NCI-H2081 treated with DMSO at 0.1 percent for 48 hours (cell line): ENCODE measurements at places on chromosomes 3 and 15.

- DNase-seq, result no peak
Observed at GRCh38 chr3:137171834-137172603, 214.2 kb downstream of the IL20RB start.

- no peak for DNase-seq
Observed at GRCh38 chr15:33443708-33444107, 132.9 kb downstream of the RYR3 start.

- DNase-seq, result no peak
Observed at GRCh38 chr3:192892981-192893700, 24.5 kb downstream of the MB21D2 start.

DNA sequence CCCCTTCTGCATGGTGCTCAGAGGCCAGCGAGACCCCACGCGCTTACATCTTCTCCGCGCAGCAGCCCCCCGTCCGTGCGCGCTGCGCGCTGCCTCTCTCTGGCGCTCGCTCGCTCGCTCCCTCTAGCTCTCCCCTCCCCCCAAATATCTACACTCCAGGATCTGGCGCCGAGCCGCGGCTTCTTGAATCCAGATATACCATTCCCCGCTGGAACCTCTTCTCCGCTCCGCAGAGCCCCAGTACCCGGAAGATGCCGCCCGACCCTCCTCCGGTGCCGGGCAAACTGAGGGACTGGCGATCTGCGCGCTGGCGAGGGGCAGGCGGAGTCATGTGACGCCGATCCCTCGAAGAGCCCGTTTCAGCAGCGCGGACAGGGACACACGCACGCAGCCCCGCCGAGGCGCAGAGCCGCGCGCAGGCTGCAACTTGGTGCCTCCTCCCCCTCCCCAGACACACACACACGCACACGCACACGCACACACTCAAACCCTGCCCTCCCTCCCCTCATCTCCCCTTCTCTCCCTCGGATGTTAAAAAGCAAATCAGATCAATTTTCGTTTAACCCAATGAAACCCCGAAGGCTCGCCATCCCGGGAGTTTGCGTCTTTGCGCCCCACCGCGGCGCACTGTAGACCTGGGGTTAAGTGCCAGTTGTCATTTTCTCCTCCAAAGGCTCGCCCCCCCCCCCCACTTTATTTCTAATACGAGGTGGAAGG is at the start of gene RASGRF1:
TSS of gene RASGRF1 (minus strand) at position 294 of the 717 bp plus-strand sequence. CDS start at position 12, 282 bp downstream.
- DNase-seq, result no peak

DNA sequence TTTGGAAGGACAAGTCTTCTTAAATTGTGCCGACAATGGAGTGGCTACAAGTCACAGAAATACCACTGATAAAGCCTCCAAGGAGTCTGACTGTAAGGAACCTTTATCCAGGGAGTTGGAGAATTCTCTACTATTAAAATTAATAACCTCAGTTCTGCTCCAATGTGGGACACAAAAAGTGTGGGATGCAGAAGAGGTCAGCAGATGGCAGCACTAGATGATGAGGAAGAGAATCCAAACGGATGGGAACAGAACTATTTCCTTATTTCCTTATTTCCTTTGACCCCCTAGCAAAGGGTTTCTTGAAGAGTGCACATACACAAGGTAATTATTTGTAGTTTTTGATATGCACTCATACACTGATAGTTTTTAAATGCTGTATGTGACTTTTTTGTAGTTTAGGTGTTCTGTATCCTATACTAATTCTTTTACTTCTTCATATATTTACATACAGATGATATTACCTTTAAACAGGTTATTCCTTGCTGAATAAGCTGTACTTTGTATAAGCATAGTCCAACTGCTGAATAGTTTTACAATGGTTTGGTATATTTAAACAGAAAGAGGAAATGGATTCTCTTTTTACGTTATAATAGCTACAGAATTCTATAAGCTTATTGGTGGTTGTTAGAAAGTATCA is 25.6 kb upstream of the NLGN1 start:
- DNase-seq, result no peak

- no peak for DNase-seq
Observed at GRCh38 chr3:107819656-107820055, 271.2 kb downstream of the CD47 start.

GRCh38 chr3:41330465-41330864 is 131.2 kb downstream of the CTNNB1 start:
- DNase-seq, result no peak

DNA sequence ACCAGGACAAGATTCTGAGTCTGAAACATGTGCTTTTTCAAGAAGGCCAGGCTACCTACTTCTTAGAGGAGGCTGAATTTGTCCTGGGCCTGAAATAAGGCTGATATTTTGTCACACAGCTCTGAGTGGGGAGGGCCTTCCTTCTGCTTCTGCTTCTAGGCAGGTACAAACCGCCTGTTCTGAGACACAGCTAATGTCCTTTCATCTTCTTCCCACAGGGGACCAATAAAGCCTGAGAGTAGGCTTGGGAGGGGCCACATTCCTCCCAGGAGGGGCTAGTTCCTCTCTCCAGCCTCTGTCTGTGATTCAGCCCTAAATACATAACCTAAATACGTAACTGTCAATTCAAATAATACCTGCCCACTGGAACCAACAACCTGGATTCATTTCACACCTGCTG is 34.8 kb downstream of the CRYGS start:
- no peak for DNase-seq

DNA sequence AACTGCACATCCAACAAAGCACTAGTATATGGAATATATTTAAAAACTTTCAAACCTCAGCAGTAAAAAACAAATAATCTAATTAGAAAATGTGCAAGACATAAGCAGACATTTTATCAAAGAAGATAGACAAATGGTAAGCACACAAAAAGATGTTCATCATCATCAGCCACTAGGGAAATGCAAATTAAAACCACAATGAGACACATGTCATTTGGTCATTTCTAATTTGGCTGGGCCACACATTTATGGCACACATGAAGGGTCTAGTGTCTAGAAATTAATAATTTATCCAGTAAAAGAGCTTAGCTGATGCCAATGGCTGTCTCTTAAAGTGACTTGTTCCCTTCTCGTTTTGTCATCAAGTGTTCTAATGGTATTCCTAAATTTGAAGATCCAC is 45.8 kb downstream of the ARHGAP31 start:
- no peak for DNase-seq

GRCh38 chr3:189133768-189134167 is 38.0 kb upstream of the TPRG1 start:
- no peak for DNase-seq

DNA sequence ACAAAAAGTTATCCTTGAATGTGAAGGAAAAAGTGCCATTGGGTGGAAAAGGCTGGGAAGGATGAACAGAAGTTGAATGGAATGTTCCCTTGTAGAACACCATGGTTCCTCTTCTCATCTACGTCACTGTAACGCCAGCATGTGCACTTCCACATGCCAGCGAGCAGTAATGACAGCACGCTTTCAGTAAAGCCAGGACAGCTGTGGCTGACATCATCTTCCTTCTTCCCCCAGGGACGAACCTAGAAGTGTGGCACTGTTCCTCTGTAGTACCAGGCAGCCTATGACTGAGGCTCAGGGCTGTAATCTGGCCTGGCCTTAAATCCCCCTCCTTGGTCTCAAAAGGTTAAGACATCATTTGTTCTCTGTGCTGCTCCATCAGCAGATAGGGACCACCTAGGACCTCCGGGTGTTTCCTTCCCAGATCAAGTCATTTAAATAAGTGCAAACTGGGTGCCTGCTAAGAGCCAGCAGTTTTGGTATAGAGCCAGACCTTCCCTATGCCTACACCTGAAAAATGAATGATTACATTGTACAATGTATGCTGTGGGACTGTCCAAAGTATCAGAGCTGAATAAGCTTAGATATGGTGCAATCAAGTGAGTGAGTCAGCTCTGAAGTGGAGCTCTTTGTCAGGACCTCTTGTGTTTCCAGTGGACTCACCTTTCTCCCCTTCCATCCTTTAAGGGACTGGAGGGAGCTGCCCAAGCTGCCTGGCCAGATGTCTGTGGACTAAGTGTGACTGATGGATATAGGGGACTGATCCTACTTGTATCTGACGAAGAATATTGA is 5.6 kb upstream of the SRPRB start:
- no peak for DNase-seq
